ENCODE measurements at places on chromosomes 6 and 20. TPM values are rescaled to one million over a fixed set of nuclear protein-coding genes. Genes with fewer than 3 reads are reported as not detected.

The IFNGR1 gene
- total RNA-seq: 56.2 TPM

The AVP gene
- not detected for total RNA-seq

The CST9 gene
- not detected for total RNA-seq

The DCBLD1 gene
- total RNA-seq: 4.4 TPM

The FERMT1 gene
- 2.2 TPM for total RNA-seq

The TP53TG5 gene
- 1.1 TPM for total RNA-seq

The MAS1 gene
- 0.02 TPM for total RNA-seq

The UFL1 gene
- total RNA-seq: 26.8 TPM

The OLIG3 gene
- not detected for total RNA-seq

The SEMG1 gene
- not detected for total RNA-seq

The PRICKLE4 gene
- 2.7 TPM for total RNA-seq

The B3GAT2 gene
- total RNA-seq: not detected

The FAM135A gene
- 10.5 TPM for total RNA-seq

The KIF25 gene
- total RNA-seq: not detected

The DACT2 gene
- 0.66 TPM for total RNA-seq

The ID4 gene
- 1.8 TPM for total RNA-seq

The COL9A3 gene
- total RNA-seq: 3.6 TPM

The DUSP22 gene
- total RNA-seq: 43.4 TPM

The FAM162B gene
- total RNA-seq: 1.3 TPM

The RREB1 gene
- 34.8 TPM for total RNA-seq

The MUC22 gene
- 0.07 TPM for total RNA-seq

The ALDH5A1 gene
- total RNA-seq: 30.3 TPM

The C4A gene
- total RNA-seq: 85.5 TPM

The PPP1R3G gene
- total RNA-seq: 9.4 TPM

The GJA1 gene
- 295 TPM for total RNA-seq

The TSPO2 gene
- total RNA-seq: not detected

The TFAP2D gene
- total RNA-seq: not detected

The ARFGEF3 gene
- total RNA-seq: 2.0 TPM

The RIMS1 gene
- total RNA-seq: 1.7 TPM

The C6orf58 gene
- not detected for total RNA-seq

The DUSP15 gene
- 2.4 TPM for total RNA-seq

The TTK gene
- 0.42 TPM for total RNA-seq

The TRIM15 gene
- not detected for total RNA-seq

The CAP2 gene
- total RNA-seq: 182 TPM

The MUC21 gene
- total RNA-seq: not detected

The LY86 gene
- 0.57 TPM for total RNA-seq

The TFAP2A gene
- not detected for total RNA-seq
